ENCODE measurements at places on chromosomes 1 and 21. TPM values are rescaled to one million over a fixed set of nuclear protein-coding genes. Genes with fewer than 3 reads are reported as not detected.

Gene CNR2
- total RNA-seq: not detected

Gene TNFSF4
- total RNA-seq: 3.0 TPM

Gene BATF3
- total RNA-seq: 31.4 TPM

Gene PLA2G2C
- 0.58 TPM for total RNA-seq

Gene HMGN1
- total RNA-seq: 402 TPM

Gene CACNA1S
- total RNA-seq: not detected

Gene CLCA4
- total RNA-seq: not detected

Gene MAGOH
- total RNA-seq: 71.7 TPM

Gene CORT
- not detected for total RNA-seq

Gene CCDC27
- not detected for total RNA-seq

Gene SH2D2A
- 186 TPM for total RNA-seq

Gene LAX1
- 20.4 TPM for total RNA-seq

Gene GBP5
- total RNA-seq: 86.8 TPM

- DNase-seq: no peak
Observed at GRCh38 chr1:25653558-25653957, 37.0 kb downstream of the MAN1C1 start.

DNA sequence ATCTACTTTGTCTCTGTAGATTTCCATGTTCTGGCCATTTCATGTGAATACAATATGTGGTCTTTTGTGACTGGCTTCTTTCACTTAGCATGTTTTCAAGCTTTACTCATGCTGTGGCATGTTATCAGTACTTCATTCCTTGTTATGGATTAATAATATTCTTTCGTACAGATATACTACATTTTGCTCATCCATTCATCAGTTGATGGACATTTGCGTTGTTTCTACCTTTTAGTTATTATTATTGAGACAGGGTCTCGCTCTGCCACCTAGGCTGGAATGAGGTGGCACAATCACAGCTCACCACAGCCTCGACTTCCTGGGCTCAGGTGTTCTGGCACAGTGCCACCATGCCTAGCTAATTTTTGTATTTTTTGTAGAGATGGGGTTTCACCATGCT, 21.4 kb downstream of the SFPQ start:
- DNase-seq: no peak

DNA sequence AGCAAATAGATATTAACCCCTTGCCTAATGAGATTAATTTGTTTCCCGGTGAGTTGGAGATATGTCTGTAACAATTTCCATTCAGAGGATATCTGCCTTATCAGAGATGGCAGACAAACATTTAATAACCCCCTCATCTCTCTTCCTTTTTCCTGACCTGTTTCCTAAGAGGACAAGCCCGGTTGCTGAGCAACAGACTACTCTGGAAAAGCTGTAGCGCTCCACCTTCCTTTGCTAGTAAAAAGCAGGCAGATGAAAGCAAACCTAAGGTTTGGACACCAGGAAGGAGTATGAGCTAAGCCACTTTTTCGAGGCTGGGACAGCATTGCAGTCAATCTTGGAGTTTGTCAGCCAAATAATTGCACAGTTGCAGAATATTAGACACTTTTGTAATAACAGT, 82.4 kb downstream of the RGS21 start:
- no peak for DNase-seq

- DNase-seq: no peak
Observed at GRCh38 chr1:247576514-247576913, 11.6 kb upstream of the OR2G2 start.

- no peak for DNase-seq
Observed at GRCh38 chr21:38930853-38931252, 125.1 kb downstream of the ETS2 start.

DNA sequence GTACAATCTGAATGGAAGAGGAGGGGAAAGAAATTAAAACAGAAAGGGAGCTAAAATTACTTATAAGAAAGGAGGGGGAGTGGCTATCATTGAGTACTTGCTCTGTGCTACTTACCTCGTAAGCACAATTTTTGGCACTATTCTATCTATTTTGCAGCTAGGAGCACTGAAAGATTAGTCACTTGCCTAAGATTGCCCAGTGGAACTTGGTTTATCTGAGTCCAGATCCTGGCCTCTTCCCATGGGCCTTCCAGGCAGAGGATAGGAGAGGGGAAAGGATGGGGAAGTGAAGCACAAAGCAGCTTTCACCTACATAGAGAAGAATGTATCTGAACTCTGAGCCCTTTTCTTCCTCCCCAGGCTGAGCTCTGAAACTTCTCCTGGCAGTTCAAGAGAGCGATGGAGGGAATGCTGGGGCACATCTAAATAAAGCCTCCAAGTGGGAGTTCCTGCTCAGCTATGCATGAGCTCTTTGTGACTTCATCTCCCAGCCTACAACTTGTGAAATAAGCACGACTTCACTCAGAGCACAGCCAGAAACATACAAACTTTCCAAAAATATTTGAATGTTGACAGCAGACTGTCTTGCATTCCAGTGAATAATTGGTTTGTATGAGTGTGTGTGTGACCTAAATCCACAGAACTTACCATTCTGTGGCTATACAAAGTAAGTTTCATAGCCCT, 29.4 kb downstream of the HMGB4 start:
- DNase-seq: no peak

- peak; percentile 63 for DNase-seq
Observed at GRCh38 chr21:45542667-45543370, 579 bp upstream of the SLC19A1 start.

DNA sequence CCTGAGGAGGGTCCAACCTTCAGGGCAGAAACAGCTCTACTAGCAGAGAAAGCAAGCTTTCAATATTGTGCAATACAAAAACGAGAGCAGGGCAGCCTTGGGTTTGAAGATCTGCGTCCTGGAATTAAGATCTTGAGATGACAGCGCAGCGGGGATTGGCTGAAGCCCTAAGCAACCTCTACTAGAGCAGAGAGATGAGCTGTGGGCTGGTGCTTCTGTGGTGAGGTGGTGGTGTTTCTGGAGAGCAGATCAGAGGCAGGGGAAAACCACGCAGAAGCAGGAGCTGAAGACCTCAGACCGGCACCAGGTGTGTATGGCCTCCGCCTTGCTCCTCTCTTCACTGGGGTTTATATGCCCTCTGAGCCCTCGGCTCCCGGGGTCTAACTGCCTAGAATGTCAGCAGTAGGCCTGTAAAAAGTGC, 12.5 kb downstream of the TRAF3IP3 start:
- peak; percentile 81 for DNase-seq

DNA sequence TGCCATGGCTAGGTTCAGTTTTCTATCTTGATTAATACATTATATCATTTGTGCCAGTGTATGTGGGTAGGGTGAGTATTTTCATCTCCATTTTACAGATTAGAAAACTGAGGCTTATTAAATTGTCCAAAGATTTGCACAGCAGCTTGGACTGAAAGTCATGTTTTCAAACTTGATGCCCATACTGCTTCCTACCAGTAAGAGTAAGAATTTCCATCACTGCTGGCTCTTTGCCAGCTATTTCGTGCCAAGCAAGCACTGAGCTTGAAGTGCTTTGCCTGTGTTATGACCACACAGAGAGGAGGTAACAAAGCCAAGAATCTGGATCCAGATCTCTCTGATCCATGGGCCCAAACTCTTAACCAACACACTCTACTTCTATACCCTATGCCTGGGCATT, 295.0 kb downstream of the VAV3 start:
- no peak for DNase-seq

- DNase-seq: no peak
Observed at GRCh38 chr1:107900090-107900945, 64.7 kb downstream of the VAV3 start.

DNA sequence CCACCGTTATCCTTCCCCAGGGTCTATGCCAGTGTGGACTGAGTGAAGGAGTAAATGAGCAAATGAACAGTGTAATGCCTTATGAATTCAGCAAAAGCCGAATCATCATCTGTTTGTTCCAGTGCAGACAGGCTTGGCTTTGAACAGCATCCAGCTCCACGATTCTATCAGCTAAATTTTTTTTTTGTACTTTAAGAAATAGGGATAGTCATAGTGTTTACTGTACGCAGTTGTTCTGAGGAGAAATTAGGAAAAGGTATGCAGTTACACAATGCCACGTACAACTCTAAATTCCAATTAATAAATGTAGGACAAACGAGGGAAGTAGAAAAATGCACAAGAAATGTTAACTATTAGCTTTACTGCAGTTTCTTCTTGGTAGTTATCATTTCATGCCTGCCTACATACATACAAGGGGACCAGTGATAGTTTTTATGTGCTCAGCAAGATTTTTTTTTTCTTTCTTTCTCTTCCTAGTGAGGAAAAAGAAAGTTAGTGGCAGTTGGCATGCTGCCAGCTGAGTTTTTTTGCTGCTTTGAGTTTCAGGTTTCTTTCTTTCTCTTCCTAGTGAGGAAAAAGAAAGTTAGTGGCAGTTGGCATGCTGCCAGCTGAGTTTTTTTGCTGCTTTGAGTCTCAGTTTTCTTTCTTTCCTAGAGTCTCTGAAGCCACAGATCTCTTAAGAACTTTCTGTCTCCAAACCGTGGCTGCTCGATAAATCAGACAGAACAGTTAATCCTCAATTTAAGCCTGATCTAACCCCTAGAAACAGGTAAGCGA, at the start of gene IFI44L:
Gene IFI44L (plus strand): TSS at position 646 of the 777 bp plus-strand sequence. CDS start 7,468 bp downstream, outside the sequence.
- peak; percentile 61 for DNase-seq

DNA sequence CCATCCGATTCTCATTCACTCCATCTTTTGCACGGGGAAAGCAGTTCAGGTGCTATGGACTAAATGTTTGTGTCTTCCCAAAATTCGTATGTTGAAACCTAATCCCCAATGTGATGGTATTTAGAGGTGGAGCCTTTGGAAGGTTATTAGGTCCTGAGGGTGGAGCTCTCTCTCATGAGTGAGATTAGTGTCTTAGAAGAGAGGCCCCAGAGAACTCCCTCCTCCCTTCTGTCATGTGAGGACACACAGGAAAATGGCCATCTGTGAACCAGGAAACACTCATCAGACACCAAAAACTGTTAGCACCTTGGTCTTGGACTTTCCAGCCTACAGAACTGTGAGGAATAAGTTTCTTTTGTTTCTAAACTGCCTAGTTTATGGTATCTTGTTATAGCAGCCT, 15.8 kb upstream of the CCDC190 start:
- DNase-seq: no peak

- DNase-seq: peak; percentile 41
Observed at GRCh38 chr1:168091720-168092550, 44.8 kb downstream of the GPR161 start.

DNA sequence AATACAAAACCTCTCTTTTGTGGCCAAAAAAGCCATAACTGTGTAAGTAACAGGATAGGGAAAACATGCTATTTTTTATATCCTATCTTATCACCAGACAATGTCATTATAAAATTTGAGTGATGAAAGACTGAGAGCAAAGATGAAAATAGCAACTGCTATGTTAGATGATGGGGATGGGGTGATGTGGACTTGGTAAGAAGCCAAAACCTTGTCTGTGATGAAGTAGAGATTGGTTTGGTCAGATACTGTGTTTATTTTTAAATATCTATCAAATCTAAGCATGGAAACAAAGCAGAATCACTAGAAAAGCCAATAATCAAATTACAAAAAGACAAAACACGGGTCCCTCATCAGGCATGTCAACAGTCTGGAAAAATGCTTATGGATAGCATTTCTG, 631.1 kb upstream of the NR5A2 start:
- no peak for DNase-seq

GRCh38 chr1:163202833-163203451, at the start of gene RGS5:
Gene RGS5 (minus strand): TSS chr1:163202916. CDS start chr1:163202835, 81 bp downstream.
- no peak for DNase-seq

- no peak for DNase-seq
Observed at GRCh38 chr21:39406065-39406464, 39.5 kb downstream of the LCA5L start.

GRCh38 chr1:10648689-10649516, 147.5 kb downstream of the CASZ1 start:
- no peak for DNase-seq

DNA sequence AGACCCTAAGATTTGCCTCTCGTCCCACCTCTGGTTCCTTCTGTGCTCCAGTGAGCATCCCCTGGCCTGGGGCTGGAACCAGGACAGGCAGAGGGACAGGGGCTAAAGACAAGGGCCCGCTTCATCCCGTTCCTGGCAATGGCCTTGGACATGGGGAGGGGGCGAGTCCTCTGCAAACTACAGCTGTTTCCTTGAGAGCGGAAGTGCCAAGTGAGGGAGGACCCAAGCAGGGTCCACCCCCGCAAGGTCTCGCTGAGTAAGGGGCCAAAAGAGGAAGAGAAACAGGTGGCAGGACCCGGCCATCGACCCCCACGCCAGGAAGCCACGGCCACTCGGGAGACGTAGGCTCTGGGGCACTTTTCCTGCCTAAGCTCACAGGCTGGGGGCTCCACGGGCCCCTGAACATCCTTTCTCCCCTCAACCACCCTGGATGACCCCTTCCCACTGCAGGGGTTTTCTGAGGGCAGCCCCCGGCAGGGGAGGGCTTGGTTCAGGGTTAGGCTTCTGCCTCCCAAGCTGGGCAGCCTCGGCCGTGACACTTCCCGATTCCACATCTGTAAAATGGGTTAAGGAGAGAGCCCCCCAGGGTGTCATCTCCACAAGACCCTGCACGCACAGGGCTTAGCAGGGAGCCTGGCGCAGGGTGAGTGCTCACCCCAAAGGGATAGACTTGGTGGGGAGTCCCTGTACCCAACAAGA, 17.9 kb upstream of the PLEKHG5 start:
- no peak for DNase-seq

GRCh38 chr21:28342212-28342810, 650.4 kb downstream of the LTN1 start:
- DNase-seq: no peak

GRCh38 chr1:240618946-240619345, 7.0 kb upstream of the GREM2 start:
- DNase-seq: no peak

DNA sequence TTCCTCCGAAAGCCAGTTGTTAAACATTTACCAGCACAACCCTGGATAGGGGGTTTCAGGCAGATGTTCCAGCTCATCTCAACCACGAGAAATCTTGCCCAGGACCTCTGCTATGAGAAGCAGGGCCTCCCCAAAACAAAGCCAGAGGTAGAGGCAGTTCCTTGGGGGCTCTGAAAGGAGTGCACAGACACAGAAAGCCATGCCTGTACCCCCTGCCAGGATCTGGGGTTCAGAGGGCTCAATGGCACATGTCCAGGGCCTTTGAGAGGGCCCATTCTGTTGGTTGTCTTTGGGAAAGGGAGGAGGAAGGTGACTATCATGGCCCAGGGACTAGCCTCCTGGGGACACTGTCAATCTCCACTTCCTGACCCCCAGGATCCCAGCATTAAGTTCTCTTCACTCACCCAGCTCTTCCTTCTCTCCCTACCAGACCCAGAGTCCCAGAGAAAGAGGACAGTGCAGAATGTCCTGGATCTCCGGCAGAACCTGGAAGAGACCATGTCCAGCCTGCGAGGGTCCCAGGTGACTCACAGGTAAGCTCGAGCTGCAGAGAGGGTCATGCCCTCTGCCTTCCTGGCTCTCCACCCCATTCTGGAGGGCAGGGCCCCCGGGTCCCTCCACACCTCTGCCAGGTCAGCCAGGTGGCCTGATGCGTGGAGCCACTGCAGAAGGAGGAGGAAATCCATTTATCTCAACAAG, 116.4 kb upstream of the IPO9 start:
- DNase-seq: no peak

Data from activated naive CD4-positive, alpha-beta T cell treated with anti-CD3 and anti-CD28 coated beads, Interleukin-2, amount 50 U/mL, for 72 hours (primary cell).